ENCODE measurements at places on chromosomes 12 and 14.

DNA sequence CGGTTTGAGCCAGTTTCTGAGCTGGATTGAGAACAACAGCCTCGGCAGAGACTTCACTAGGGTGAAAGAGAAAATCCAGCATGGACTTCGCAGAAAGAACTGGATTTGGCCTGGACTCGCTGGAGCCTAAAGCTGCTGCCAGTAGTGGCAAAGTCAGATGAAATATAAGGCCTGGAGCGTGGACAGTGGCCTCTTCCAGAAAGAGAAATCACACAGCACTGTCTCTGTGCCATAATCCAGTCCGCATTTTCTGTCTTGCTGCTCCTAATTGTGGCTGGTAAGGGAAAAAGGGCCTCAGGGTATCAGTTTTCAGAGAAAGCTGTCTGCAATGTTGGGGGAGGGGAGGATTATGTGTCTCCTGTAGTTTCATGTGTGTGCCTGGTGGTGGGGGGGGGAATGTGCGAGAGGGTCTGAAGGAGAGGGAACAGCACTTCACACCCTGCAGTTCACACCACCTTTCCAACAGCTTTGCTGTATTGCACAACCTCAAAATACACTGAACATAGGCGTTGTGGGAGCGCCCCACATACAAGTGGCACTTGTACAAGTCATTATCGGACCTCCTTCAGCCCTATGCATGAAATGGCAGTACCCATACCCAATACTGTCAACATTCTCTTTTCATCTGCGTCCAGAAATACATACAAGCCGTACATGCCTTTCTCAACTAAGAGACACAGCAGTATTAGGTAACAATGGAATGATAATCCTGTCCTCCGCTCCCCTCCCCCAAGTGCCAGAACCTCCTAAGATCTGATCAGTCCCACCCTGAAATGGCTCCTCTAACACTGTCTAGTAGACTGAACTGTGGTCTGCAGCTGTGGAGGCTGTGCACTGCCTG, 107.5 kb upstream of the ATF7IP start:
- DNase-seq, result peak; percentile 92

GRCh38 chr14:100108042-100108825, 43.0 kb downstream of the EVL start:
- peak; percentile 40 for DNase-seq

- no peak for DNase-seq
Observed at GRCh38 chr12:51883998-51884675, 3.8 kb upstream of the ANKRD33 start.

GRCh38 chr14:101230851-101231550, 327.5 kb upstream of the RTL1 start:
- DNase-seq, result no peak

DNA sequence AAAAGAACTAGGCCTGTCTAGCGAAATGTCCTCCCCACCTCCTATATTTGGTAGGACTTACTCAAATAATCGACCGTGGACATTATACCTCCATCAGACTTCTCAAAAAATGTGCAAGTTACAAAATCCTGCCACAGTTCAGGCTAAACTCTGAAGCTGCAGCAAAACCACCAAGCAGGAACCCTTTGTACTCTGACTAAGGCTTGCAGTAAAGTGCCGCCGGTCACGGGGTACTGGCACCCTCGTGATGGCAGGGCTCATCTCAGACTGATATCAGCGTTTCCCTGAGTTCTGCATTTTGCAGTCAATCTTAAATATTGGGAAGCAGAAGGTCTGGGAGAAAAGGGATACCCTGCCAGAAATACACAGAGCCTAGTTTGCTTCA, 17.1 kb downstream of the SLC11A2 start:
- DNase-seq, result no peak

DNA sequence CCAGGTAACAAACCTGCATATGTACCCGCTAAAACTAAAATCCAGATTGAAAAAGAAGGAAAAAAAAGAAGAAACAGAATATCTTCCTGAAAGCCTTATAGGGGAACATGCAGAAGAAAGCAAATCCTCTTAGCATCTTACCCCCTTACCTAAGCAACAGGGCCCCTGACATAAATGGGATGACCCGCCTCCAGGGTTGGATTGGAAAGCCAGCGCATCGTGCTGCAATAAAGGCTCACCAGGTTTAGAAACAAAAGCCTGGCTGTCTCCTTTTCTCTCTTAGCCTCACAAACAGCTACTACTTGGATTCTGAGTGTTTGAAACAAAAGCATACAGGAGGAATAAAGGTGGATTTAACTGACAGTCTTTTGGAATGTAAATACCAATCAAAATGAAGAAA, 13.8 kb upstream of the ADCK1 start:
- no peak for DNase-seq

Measured in right renal cortex interstitium (tissue), 3 donors.